ENCODE measurements at places on chromosomes 1 and 21.

DNA sequence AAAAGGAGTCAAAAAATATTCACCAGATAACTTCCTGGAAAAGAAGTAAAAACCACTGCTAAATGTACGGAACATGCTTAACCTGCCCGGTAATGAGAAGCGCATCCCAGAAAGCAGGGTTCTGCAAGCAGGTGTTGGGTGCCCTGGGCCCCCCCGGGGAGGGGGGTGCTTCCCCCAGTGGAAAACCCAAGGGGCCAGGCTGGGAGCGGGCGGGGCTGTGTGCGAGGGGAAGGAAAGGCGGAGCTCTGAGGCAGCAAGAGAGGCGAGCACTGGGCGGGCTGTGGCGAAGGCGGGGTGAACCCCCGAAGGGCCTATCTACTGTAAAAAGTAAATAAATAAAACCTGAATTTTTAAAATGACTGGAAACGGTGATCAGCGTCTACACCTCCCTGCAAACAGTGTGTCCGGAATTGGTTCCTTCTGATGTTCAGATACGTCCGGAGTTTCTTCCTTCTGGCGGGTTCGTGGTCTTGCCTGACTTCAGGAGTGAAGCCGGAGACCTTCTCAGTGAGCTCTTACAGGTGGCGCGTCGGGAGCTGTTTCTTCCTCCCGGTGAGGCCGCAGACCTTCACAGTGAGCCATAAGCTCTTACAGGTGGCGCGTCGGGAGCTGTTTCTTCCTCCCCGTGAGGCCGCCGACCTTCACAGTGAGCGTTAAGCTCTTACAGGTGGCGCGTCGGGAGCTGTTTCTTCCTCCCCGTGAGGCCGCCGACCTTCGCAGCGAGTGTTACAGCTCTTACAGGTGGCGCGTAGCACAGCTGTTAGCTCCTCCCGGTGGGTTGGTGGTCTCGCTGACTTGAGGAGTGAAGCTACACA, 13.4 kb downstream of the FTCD start:
- DNase-seq: no peak

DNA sequence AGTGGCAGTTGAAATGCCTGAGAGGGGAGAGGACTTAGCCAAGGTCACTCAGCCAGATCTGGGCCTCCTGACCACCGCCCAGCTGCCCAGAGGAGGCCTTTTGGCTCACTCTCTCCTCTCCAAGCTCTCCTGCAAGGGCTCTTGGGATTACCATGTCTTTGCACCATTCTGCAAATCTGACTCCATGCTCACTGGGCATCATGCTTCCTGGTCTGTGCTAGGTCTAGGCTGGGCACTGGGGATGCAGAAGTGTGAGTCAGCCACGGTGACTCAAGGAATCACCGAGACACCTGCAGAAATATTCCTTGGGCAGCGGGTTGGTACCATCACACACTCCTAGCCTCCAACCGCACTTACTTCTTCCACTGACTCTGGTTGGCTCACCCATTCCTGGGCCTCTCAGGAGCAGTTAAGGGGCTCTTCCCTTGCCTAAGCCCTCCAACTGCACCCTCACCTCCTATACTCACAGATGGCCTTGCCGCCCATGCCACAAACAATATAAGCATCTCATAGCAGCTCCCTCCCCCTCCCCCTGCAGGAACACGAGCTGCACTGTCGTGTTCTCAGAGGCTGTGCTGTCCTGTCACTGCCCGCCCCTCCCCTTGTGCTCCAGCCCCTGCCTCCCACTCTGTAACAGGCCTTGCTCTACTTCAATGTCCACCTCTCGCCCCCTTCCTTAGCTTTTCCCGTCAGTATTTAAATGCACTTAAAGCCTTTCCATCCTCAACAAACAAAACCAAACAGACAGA, 34.8 kb downstream of the CDCP2 start:
- peak; percentile 41 for DNase-seq

DNA sequence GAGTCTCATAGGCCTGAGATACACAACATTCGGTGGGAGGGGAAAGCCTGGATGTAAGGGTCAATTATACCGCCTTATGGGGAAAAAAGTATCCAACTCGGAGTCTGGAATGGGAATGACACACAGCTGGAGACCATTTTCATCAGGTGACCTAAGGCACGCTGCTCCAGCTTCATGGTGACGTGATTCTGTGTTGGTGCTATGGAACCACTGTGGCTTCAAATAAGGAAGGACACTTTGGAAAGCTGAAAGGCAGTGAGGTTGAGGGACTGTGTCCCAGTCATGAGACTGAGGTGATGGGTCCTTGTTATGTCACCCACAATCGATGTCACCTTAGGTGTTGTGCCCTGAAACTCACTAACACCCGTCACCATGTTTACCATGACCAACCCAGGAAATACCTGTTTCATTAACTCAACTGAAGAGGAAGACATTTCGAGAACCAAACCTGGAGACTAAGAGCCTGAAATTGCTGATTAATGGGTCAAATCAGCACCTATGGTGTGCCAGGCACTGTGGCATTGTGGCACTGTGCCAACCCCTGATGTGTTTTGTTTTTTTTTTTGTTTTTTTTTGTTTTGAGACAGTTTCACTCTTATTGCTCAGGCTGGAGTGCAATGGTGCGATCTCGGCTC, 54.5 kb downstream of the IRF2BP2 start:
- DNase-seq: no peak

- DNase-seq: no peak
These were observed 5.5 kb downstream of the KLHDC7A start for GRCh38 chr1:18486195-18486594.

- DNase-seq: peak; percentile 42
These were observed at the start of gene GPR153 for GRCh38 chr1:6260961-6261614. Gene GPR153, minus strand, starts transcription at chr1:6261098. Its CDS starts 6,193 bp downstream, at chr1:6254905.

GRCh38 chr1:164635803-164636731, 77.1 kb downstream of the PBX1 start:
- no peak for DNase-seq

GRCh38 chr1:42311138-42311537, 23.9 kb downstream of the FOXJ3 start:
- DNase-seq: no peak

DNA sequence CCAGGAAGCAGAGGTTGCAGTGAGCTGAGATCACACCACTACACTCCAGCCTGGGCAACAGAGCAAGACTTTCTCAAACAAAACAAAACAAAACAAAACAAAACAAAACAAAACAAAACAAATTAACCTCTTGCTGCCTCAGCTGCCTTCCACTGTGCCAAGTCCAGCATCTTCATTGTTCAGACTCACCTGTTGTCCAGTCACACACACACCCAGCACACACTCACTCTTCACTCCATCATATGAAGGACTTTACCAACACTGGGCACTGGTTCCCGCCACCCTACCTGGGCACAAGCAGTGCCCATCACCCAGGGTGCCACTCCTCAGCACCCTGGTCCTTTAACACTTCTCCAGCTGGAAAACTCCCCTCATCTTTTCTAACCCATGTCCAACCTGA, 14.6 kb downstream of the PYCR2 start:
- DNase-seq: no peak

- DNase-seq: no peak
These were observed 1010.3 kb downstream of the KCNT2 start for GRCh38 chr1:195597891-195598290.

- DNase-seq: no peak
These were observed 553.0 kb downstream of the PTPRU start for GRCh38 chr1:29789221-29789909.

DNA sequence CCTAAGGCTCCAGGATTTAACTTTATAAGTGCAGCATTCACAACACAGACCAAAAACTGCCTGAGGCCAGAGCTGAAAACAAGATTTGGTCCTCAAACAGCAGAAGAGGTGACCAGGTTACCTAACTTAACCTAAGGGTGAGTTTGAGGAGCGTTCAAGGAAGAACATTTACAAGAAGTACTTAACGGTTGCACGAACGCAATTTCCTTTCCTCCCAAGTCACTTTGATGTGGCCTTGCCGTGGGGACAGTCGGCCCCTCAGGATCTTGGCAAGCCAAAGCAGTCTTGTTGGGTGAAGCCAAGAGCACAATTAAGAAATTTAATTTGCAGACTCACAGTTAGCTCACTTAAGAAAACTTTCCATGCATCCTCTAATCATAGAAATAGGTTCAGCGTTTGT, 202.6 kb upstream of the COA6 start:
- no peak for DNase-seq

- no peak for DNase-seq
These were observed 22.7 kb downstream of the INAVA start for GRCh38 chr1:200917291-200917817.

- DNase-seq: no peak
These were observed 91.6 kb downstream of the DDAH1 start for GRCh38 chr1:85373378-85373708.

GRCh38 chr1:19436716-19437476, 48.4 kb downstream of the CAPZB start:
- no peak for DNase-seq

GRCh38 chr1:154490317-154490716, 11.7 kb upstream of the TDRD10 start:
- no peak for DNase-seq

GRCh38 chr1:117061986-117062415, 1.9 kb downstream of the TTF2 start:
- DNase-seq: no peak

DNA sequence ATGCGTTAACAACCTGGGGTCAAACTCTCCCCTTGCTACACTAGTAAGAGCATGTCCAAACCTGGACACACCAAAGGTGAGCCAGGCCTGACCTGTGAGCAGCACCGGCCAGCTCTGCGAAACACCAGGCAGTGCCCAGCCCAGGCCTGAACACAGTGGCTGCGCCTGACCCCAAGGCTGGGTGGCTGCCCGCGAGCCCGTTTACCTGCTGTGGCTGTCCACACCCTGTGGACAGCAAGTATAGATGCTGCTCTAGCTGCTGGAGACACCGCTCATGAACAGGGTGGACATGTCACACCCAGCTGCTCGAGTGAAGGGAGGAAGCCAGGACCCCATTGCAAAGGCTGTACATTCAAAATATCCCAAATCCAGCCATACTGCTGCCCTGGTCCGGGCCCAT, 7.6 kb upstream of the CCDC27 start:
- DNase-seq: no peak

GRCh38 chr1:215119719-215120365, 37.3 kb downstream of the KCNK2 start:
- DNase-seq: no peak

GRCh38 chr1:70706381-70707037, 295.4 kb downstream of the CTH start:
- DNase-seq: no peak

GRCh38 chr1:64480999-64481772, 11.3 kb downstream of the CACHD1 start:
- no peak for DNase-seq

- DNase-seq: no peak
These were observed 72.6 kb upstream of the ROR1 start for GRCh38 chr1:63701187-63701586.

DNA sequence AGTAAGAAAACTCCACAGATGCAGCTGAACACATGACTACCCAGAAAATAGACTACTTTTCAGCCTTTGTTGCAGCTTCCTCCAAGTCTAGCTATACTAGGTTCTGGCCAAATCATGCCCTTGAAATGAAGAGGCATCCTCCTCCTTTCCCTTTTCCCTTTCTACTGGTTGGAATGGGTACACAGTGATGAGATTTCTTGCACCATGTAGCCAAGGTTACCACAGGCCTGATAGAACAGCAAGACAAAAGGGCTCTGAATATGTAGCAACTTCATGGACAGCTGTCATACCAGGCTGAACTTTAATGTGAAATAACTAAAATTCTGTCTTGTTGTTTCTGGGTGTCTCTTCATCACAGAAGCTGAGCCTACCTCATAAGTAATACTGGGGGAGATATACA, 146.5 kb downstream of the PDE4B start:
- no peak for DNase-seq

DNA sequence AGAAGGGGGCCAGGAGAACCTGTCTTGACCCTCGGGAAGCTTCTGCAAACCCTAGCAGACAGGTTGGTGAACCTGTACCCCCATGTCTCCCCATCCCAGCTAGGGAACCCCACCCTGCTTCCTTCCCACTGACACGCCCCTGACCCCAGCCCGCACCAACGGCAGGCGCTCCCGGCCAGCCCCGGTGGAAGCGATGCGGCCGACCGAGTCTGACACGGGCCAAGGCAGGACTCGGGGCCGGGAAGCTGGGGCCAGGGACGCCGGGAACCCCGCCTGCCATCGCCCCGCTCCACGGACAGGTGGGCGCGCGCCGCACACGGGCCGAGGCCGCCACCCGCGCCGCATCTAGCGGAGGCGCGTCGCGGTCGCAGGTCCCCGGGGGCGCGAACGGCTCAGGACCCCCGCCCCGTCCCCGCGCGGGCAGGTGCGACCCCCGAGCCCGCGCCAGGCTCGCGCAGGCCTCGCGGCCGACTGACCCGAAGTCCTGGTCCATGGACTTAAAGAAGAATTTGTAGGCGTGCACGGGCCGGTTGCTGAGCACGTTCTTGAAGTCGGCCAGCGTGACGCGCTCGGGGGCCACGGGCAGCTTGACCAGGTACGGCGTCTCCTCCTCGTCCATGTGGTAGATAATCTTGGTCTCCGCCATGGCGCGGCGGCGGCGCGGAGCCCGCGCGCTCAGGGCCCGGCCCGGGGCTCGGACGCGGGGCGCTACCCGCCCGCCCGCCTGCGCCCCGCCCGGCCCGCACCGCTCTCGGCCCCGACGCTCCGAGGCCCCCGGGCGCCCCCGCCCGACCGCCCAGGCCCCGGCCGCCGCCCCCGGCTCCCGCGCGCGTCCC, 580 bp downstream of the DVL1 start:
- DNase-seq: no peak

DNA sequence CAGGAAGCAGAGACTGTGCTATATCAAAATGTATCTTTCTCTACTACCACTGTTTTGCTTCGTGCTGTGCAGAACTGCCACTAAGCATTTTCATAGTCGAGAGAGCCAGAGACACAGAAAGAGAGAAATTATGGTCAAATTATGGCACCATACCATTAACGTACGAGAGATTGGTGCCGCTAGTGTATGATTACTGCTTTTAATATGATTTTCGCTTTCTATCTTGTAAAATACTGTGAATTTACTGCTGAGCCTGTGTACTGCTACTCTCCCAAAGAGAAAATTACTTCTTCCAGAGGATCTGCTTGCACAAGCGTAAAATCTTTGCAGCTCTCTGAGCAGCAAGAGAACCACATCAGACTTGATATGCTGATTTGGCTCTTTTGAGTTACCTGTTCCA, 71.1 kb upstream of the ZNF281 start:
- no peak for DNase-seq

GRCh38 chr1:185317886-185318310, 855 bp upstream of the IVNS1ABP start:
- DNase-seq: no peak

GRCh38 chr1:175067362-175068106, at the start of gene TNN:
Gene TNN, plus strand, starts transcription at chr1:175067833. Its CDS starts 9,586 bp downstream, at chr1:175077419.
- no peak for DNase-seq
